Ovary (tissue), 10 donors: ENCODE measurements at places on chromosomes 7 and 10.

DNA sequence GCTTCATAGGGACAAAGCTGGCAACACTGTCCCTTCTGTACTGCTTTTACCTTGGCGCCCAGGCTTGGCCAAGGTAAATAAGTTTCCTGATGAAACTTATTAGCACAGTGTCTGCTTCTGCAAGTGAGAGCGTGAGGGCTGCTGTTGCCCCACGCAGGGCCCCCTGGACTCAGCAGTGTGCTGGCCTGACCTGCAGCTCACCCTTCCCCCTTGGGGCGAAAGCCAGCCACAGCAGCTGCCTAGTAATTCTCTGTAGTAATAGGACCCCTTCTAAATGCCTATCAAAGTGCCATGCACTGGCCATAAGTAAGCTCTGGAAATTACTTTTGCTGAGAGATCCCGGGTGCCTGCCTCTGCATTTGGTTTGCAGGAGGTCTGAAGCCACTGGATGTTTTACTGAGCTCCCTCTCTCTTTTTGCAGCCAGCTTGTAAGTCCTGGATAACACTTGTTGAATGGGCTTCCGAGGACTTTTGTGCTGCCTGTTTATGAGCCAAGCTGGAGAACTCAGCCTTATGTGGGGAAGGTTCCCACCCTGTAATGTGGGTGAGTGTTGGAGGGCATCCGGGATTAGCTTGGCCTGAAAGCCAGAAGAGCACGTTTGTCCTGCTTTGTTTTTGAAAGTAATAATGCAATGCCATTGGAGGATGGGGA lies 293.9 kb downstream of the C7orf25 start:
- H3K27me3 ChIP-seq, result no peaks in the 10 kb centered on the region
- H3K4me1 ChIP-seq, result peaks cover 2% of the 10 kb centered on the region
- no peak overlapping the region for H3K27ac ChIP-seq
- H3K4me3 ChIP-seq, result no peak overlapping the region

DNA sequence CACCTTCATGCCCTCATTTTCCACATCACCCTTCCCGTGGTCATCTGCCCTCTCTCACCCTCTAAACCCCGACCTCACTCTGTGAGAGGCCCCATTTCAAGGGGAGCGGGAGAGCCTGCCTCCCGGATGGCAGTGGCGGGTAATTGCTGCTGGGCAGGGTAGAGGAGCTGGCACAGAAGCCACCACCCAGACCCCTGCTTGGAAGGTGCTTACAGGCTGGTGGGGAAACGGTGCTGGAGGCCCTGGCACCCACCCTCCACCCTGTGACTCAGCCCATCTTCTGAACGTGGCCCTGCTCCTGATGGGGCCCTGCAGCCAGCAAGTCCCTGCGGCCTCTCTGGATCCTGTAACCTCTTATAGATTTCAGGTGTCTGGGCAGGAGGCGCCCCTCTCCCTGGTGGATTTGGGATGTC lies 10.6 kb upstream of the PWWP2B start:
- H3K4me3 ChIP-seq, result no peak overlapping the region
- no peak for DNase-seq
- H3K27ac ChIP-seq, result no peak overlapping the region
- H3K4me1 ChIP-seq, result peaks cover 13% of the 10 kb centered on the region
- no peaks in the 10 kb centered on the region for H3K36me3 ChIP-seq

DNA sequence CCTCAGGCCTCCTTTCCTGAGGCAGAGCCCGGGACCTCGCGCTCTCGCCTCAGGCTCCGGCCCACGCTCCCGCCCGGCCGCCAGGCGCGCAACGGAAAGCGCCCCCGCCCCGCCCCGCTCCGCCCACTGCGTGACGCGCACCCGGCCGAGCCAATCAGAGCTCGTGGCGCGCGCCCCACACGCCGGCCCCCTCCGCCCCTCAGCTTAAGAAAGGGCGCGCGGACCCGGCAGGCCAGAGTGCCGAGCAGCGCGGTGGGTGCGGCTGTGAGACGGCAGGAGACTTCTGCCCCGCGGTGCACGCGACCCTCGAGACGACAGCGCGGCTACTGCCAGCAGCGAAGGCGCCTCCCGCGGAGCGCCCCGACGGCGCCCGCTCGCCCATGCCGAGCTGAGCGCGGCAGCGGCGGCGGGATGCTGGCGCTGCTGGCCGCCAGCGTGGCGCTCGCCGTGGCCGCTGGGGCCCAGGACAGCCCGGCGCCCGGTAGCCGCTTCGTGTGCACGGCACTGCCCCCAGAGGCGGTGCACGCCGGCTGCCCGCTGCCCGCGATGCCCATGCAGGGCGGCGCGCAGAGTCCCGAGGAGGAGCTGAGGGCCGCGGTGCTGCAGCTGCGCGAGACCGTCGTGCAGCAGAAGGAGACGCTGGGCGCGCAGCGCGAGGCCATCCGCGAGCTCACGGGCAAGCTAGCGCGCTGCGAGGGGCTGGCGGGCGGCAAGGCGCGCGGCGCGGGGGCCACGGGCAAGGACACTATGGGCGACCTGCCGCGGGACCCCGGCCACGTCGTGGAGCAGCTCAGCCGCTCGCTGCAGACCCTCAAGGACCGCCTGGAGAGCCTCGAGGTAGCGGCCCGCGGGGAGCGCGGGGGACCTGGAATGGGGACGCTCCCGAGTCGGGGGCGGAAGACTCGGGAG lies at the start of gene NPTX2:
NPTX2 (plus strand) TSS at position 235 of the 909 bp plus-strand sequence; CDS start at position 412, 177 bp downstream.
- no peak for DNase-seq
- H3K27ac ChIP-seq, result no peak within 1 kb of the TSS

DNA sequence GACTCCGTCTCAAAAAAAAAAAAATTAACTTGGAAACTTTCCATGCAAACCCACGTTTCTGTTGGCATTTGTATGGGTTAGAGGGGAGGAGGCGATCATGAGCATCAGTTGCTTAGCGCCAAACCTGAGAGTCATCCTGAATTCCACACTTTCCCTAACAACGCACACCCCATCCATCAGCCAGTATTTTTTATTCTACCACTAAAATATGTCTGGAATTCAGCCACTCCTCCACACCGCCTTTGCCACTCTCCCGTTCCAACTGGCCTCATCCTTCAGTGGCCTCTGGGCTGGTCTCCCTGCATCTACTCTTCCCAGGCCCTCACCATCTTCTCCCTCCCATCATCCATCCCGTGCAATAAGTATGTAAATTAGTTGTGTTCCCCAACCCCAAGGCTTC lies 4.7 kb upstream of the LMBR1 start:
- H3K4me3 ChIP-seq, result no peak overlapping the region
- DNase-seq, result no peak
- H3K36me3 ChIP-seq, result no peaks in the 10 kb centered on the region
- no peaks in the 10 kb centered on the region for H3K27me3 ChIP-seq
- peaks cover 1% of the 10 kb centered on the region for H3K4me1 ChIP-seq

GRCh38 chr10:7773845-7774801 lies 13.7 kb downstream of the KIN start:
- H3K27ac ChIP-seq, result no peak overlapping the region
- no peaks in the 10 kb centered on the region for H3K36me3 ChIP-seq
- no peaks in the 10 kb centered on the region for H3K27me3 ChIP-seq
- no peaks in the 10 kb centered on the region for H3K4me1 ChIP-seq
- no peak overlapping the region for H3K4me3 ChIP-seq
